Spleen (tissue), 13 donors: ENCODE measurements at places on chromosomes 7 and 10. TPM values are rescaled to one million over a fixed set of nuclear protein-coding genes. Genes with fewer than 3 reads are reported as not detected.

- no peak for DNase-seq
Observed at GRCh38 chr10:51288511-51288910, 214.2 kb downstream of the PRKG1 start.

IFIT1B gene
- total RNA-seq, result 1.9 TPM

- no peak for DNase-seq
Observed at GRCh38 chr10:102020938-102021337, 35.0 kb downstream of the ARMH3 start.

AGMO gene
- not detected for total RNA-seq

- DNase-seq, result no peak
Observed at GRCh38 chr7:149562602-149563001, 65.0 kb upstream of the ZNF746 start.

DNA sequence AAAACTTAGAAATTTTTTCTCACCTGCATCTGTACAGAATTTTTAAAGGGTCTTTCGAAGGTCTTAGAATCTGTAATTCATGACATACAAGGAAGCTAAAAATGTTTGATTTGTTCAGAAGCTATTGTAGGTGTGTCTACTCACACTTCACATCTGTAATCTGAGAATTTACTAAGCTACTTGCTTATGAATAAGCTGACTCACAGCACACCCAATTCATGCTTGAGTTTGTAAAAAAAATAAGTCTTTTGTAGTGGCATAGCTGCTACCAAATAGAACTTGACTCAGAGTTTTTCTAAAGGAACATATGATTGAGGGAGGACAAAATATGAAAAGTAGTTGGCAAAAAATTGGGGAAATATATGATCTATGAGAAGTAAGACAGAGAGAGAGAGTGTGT, 12.7 kb upstream of the AGR2 start:
- DNase-seq, result no peak

PAPSS2 gene
- total RNA-seq, result 11.0 TPM

DNA sequence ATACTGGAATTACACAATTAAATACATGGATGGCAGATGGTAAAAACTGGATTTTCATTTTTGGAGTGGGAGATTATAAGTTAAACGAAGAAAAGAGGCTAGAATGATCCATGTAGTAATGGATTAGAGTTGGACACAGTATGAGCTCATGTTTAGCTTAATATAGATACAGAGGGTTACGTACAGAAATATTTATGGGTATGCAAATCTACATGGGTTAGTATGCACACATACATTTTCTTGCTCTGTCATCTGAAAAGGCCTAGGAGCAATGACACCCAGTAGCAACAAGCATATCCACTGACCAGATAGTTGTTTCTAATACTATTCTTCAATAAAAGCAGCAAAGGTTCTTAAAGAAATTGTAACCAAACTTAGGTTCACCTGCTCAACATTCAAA, 366.4 kb downstream of the SEMA3D start:
- no peak for DNase-seq

- peak; percentile 71 for DNase-seq
Observed at GRCh38 chr7:2687881-2688318, at the start of gene AMZ1. AMZ1 (plus strand) TSS chr7:2688202; CDS start chr7:2700452, 12,250 bp downstream.

TMEM139 gene
- 1.2 TPM for total RNA-seq

DNA sequence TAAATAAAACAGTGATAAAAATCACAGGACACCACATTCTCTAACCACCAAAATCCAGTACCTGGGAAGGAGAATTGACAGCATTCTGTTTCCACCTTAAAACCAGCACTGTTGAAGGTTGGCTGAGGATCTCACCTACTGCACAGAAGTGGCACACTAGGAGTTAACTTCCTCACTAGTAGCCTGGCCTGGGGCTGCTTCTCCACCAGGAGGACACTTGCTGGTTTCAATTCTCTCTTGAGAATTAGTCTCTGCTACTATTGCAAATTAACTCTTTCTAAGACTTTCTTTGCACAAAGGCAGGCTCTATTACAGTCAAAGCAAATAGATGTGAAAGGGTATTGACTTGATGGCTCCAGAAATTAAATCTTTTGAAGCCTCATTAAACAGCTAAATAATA, 2.3 kb upstream of the CTTNBP2 start:
- DNase-seq, result no peak

GRCh38 chr10:101146392-101147251, 15.5 kb downstream of the TLX1 start:
- no peak for DNase-seq

DNA sequence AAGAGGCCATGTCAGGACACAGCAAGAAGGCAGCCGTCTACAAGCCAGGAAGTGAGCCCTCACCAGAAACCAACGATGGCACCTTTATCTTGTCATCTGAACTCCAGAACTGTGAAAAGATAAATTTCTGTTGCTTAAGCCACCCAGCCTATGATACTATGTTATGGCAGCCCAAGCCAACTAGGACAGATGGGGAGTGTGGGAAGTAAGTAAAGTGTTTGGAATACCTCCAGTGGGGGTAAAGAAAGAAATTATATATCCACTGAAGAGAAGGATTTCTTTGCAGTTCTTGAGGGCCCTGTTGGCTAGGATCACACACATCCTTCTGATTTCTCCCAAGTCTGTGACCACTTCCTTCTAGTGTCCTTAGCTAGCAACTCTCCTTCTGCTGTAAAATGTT, 384.4 kb downstream of the TNS3 start:
- no peak for DNase-seq
